ENCODE measurements at places on chromosomes 2 and 18. TPM values are rescaled to one million over a fixed set of nuclear protein-coding genes. Genes with fewer than 3 reads are reported as not detected.

DNA sequence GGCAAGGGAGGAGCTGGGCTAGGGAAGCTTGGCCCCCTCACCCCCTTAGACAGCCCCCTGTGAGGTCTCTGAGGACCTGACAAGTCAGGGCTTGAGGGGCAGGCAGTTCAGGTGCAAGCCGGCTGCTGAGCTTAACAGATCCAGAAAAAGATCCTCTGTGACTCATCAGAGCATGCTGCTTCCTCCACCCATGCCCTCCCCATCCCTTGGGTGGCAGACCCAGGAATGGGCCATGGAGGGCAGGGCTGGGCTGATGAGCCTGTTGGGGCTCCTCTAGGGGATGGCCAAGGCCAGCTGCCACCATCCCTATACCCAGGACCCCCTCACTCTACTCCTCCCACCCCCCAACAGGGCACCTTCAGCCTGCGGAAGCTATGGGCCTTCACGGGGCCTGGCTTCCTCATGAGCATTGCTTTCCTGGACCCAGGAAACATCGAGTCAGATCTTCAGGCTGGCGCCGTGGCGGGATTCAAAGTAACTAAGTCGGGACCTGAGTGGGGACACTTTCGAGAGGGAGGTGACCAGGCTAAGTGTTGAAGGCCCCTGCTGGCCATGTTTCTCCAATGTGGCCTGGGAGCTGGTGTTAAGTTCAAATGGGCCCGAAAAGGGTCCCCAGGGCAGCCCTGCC, 1.9 kb downstream of the SLC11A1 start:
- DNase-seq: peak; percentile 30

Gene ORC4
- 15.9 TPM for total RNA-seq

Gene CFAP53
- not detected for total RNA-seq

Gene COX5B
- total RNA-seq: 151 TPM

GRCh38 chr2:964562-964961, 13.9 kb downstream of the SNTG2 start:
- no peak for DNase-seq

GRCh38 chr2:40432921-40433483, 18.9 kb downstream of the SLC8A1 start:
- no peak for DNase-seq

GRCh38 chr2:88845772-88846661, 154.5 kb downstream of the RPIA start:
- DNase-seq: no peak

Measured in MG63 (cell line).